GM23338 (cell line): ENCODE measurements at places on chromosomes 16 and 17.
A peak's percentile ranks its signal among the peaks of the same experiment; 100 is the strongest.

- no peak for DNase-seq
Observed at GRCh38 chr16:69318911-69319289, 7.8 kb downstream of the VPS4A start.

GRCh38 chr17:78873519-78874340 is 29.3 kb downstream of the CEP295NL start:
- no peak for DNase-seq

GRCh38 chr16:2956579-2956956 is 7.5 kb upstream of the KREMEN2 start:
- no peak for DNase-seq

DNA sequence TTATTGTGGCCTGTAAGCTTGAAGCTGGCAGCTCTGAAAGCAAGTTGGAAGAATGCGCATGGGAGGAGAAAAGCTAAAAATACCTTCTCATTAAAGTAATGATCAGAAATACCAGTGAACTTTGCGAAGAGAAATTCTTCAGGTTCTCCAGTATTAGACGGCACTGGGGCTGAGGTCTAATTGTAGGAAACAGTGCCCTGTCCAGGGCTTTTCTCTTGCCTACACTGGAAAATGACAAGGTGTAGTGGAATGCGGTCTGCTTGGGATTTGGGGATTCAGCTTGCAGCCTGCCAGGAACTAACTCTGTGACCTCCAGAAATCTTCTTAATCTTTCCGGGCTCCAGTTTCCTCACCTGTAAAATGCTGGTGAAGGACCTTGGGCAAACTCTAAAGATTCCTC is 53.3 kb upstream of the KCNJ16 start:
- DNase-seq: peak; percentile 20

DNA sequence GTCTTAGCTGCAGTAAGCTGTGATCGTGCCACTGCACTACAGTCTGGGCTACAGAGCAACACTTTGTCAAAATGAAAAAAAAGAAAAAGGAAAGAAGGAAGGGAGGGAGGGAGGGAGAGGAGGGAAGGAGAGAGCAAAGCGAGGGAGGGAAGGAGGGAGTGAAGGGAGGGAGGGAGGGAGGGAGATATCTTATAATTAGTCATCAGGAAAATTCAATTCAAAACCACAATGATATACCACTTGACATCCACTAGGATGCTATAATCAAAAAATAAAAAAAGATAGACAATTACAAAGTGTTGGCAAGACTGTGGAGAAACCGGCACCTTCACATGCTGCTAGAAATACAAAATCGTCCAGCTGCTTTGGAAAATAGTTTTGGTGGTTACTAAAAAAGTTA is 93.8 kb downstream of the CDC27 start:
- DNase-seq: no peak

- no peak for DNase-seq
Observed at GRCh38 chr16:53881371-53881770, 177.4 kb downstream of the FTO start.

DNA sequence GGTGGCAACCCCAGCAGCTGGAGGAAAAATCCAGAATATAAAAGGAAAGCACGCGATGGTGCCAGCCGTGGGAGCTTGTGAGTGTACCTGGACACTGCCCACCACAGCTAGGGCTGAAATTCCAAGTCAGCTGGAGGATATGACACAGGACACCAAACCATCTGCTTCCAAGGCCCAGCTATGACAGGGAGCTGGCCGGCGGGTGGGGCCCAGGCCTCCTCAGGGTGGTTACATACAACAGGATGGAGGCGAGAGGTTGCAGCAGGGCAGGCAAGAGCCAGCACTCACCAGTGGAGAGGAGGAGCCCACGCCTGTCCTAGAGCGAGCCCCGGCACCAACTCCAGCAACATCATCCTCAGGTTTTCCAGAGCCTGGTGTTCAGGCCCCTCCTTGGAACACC is 163.2 kb upstream of the RPL38 start:
- DNase-seq: no peak

GRCh38 chr17:82458885-82459424 is 414 bp downstream of the NARF start:
- DNase-seq: peak; percentile 52

- DNase-seq: no peak
Observed at GRCh38 chr16:53080345-53081031, 25.7 kb downstream of the CHD9 start.

DNA sequence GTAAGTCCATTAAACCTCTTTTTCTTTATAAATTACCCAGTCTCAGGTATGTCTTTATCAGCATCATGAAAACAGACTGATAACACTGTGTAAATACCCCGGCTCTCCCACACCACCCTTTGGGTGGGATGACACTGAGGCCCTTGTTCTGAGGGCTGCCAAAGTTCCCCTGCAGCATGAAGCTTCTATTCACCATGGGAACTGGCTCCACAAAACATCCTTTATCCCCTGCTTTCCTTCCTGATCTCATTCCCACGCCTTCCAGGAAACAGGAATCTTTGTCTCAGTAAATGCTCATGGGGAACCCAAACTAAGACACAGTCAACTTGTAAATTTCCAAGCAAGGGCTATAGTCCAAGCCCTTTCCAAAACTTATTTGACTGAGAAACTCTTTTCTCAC is 88.4 kb downstream of the ABCC12 start:
- DNase-seq: no peak

DNA sequence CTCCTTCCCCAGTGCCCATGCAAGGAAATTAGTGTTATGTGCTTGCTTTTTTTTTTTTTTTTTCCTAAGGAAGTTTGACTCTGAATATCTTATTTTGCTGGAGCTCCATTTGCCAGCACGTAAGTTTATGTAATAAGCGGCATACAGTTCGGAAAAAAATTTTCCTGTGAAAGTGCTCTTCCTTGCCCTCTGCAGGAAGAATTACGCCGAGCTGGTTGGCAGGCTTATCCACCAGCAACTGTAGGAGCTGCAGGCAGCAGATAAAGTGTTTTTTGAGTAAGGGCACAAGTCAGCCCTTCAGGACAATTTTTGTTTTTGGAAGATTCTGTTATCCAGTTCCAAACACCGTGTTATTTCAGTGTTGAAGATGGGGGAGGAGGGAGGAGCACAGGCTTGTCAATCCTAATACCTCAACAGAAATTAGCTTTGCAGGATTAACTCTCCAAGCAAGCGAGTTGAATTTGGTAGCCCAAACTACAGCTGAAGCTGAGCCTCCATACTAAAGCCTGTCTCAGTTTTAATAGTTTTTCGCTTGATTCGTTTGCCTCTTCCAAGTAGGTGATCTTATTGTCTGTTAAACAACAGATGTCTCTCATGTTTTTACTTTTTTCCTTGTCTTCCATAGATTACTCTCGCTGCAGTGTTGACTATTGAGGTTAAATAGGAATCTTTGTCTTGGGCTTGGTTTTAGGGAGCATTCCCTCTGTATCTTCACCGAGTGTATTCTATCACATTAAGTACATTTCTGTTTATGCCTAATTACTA is 1.1 kb downstream of the SPECC1 start:
- DNase-seq: peak; percentile 66

DNA sequence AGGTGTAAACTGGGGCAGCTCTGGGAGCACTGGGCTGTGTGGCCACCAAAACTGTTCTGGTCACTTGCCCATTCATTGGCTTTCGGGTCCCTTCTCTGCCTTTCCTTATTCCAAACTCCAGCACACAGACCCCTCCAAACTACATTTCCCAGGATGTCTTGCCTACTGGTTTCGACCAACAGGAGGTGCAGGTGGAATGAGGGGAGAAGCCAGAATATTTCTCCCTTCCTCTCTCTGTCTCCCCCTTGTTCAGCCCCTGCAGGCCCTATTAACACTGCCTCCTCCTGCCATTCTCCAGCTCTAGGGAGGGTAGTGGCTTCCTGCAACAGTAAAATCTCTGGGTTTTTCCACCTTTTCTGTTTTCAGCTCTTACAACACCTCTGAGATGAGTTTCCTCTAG is 13.2 kb upstream of the NAGPA start:
- peak; percentile 49 for DNase-seq

DNA sequence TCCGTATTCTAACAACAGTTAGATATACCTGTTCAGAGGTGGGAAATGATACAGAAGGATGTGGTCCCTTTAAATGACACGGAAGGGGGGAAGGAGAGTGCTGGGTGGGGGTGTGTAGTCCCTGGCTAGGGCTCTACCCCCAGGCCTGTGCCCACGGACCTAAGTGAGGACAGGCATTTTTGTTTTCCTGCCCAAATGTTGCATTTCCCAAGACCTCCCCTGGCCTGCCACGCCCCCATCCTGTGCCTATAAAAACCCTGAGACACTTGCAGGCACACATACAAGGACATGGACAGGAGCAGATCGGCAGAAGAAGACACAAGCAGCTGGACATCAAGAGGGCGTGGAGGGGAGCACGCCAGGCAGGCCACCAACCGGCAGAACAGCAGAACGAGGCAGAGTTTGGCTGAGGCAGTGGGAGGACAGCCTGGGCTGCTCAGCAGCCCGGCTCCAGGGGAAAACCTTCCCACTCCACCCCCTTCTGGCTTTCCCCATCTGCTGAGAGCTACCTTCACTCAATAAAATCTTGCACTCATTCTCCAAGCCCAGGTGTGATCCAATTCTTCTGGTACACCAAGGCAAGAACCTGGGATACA is 13.3 kb upstream of the MPP2 start:
- no peak for DNase-seq

- no peak for DNase-seq
Observed at GRCh38 chr16:69833357-69834282, 71.5 kb downstream of the WWP2 start.

- no peak for DNase-seq
Observed at GRCh38 chr17:80303824-80304223, 43.2 kb downstream of the RNF213 start.

GRCh38 chr17:73744411-73744810 is 100.2 kb upstream of the SDK2 start:
- DNase-seq: no peak

- DNase-seq: peak; percentile 94
Observed at GRCh38 chr16:5071681-5072333, at the start of gene ALG1. Gene ALG1 (plus strand): TSS chr16:5071843. CDS start chr16:5071850, 7 bp downstream.

DNA sequence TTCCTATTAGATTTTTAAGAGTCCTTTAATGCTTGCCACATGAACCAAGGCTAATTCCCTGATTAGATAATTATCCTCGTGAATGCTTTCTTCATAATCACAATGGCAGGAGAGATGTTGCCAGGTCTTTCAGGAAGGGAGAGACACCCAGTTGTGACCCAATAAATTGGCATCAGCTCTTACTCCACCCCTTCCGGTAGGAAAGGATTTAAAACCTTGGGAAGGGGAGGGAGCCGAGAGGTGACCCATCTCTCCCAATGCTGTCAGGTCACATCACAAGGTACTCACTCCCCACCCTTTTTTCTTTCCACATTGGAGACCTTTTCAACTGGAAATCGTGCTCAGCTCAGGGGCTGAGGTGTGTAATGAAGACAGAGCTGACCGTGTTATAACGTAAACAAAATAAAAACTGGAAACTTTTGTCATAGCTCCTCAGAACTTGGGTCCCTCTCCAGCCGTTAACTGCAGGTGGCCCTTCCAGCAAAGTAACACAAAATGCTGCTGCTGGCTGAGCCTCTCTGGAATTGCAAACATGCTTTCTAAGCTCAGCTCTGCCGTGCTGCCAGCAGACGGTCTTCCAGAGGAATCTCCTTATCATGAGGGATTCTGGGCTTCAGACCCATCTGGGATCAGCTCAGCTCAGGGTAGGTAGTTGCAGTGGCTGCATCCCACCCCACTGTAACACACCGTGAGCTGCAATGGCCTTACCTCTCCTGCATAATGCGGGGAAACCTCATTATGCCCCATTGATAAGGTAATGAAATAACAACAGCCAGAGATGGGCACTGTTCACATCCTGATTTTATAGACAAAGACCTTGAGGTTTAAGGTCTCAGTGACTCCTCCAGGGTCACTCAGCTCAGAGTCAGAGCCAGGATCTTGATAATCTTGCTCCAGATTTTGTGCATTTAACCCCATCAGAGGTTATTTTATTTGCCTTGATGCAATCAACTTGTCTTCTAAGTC is 15.6 kb downstream of the TMEM100 start:
- DNase-seq: peak; percentile 51

DNA sequence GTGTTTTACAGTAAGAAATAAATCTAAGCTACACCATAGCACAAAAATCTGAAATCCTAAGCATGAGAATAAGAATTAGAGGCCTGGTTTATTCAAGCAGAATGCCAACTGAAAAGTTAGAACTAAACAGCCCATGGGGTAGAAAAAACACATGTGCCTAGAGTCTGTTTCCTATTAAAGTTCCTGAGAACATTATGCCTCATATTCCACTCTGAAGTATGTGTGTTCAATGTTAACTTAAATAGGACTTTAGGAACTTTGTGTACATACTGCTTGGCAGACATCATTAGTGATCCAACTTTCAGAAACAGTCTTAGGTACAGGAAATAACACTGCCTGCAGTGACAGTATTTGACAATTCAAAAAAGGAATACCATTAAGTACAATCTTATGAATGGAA is 18.2 kb downstream of the HEATR6 start:
- DNase-seq: no peak

GRCh38 chr17:30782206-30782605 is 42.3 kb downstream of the CRLF3 start:
- no peak for DNase-seq

DNA sequence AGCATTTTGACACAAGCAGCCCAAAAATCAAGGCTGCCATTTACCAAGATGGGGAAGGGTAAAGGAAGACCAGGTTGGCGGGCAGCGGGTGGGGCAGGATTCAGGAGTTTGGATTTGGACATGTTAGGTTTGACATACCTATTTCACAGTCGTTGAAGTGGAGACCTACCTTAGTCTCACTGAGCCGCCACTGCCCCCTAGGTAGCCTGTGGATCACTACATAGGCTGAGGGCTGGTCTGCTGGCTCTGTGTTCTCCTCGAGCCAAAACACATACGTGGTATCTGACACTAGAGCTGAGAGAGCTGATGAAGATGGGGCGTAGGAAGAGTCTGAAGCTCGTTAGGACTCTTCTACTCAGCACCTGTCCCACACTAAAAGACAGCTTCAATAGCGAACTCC is 115.1 kb downstream of the HIC1 start:
- peak; percentile 81 for DNase-seq

DNA sequence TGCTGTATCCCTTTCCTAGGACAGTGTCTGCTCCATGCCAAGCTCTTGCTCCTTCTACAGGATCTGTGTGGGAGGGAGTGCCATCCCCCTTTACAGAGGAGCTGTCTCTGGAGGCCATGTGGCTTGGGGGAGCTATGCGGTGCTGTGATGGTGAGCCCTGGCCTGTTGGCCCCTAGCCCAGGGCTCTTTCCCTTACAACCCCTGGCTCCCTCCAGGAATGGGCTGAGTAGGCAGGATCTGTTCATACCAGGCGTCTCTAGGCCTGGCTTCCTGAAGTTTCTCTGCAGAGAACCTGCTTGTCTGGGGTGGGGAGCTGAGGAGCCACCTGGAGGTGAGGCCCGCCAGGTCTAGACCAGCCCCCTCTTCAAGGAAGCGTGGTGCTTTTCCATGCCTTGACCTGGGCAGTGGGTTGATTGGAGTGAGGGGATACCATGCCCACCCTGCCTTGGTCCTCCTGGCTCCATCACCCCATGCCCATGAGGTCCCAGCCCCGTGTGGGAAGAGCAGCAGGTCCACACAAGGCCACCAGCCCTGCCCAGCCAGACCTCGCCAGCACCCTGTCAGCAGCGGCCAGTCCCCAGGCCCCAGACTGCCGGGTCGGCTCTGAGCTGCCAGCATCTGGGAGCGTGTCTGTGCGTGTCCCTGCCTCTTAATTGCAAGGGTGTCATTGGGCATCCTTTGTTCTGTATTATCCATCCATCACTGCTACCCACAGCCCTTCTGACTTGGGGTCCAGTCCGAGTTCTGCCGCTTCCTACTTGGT is 14.7 kb downstream of the LLGL2 start:
- DNase-seq: no peak

GRCh38 chr17:68377771-68378267 is 79.5 kb downstream of the WIPI1 start:
- DNase-seq: peak; percentile 30
